ENCODE measurements at places on chromosomes 4 and X.

DNA sequence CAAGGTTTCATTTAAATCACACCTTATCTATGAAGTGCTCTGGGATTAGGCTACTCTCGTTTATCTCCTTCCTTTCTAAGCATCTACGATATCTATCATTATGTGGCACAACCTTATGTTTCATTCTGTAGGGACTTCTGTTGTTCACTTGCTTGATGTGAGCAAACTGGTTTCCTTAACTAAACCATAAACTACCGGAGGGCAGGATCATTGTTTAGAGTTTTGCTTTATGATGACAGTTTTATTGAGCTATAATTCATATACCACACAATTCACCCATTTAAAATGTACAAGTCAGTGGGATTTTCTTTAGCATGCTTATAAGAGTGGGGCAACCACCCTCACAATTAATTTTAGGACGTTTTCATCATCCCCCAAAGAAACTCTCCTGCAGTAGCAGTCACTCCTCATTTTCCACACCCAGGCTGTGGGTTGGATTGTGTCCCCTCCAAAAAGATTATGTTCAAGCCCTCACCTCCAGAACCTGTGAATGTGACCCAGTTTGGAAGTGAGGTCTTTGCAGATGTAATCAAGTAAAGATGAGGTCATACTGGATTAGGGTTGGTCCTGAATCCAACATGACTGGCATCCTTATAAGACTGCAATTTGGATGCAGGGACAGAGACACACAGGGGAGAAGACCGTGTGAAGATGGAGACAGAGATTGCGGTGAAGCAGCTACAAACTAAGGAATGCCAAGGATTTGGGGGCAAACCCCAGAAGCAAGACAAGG lies 42.1 kb upstream of the SH3RF1 start:
- no peak for DNase-seq

DNA sequence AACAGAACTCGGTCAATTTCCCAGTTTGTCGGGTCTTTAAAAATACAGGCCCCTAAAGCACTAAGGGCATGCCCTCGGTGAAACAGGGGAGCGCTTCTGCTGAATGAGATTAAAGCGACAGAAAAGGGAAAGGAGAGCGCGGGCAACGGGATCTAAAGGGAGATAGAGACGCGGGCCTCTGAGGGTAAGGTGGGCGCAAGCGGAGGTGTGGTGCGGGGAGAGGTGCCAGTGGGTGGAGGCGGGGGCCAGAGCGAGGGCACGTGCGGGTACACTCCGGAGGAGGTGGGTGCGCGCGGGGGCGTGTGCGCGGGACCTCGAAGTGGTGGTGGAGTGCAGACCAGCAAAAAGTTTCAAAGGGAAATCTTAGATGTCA lies 787 bp upstream of the TET2 start:
- DNase-seq, result no peak

DNA sequence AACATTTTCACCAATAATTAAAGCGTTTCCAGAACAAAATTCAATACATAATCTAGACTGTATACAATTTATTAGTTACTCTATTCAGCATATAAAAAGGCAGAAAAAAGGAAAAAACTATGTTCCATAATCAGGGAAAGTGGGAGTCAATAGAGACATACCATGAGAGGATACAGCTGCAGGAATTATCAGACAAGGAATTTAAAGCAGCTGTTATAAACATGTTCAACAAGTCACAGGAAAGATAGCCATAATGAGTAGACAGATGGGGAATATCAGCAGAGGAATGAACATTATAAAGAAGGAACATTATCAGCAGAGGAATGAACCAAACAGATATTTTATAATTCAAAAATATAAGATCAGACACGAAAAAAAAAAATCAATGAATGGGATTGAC lies 500.6 kb upstream of the RPS6KA3 start:
- no peak for DNase-seq

DNA sequence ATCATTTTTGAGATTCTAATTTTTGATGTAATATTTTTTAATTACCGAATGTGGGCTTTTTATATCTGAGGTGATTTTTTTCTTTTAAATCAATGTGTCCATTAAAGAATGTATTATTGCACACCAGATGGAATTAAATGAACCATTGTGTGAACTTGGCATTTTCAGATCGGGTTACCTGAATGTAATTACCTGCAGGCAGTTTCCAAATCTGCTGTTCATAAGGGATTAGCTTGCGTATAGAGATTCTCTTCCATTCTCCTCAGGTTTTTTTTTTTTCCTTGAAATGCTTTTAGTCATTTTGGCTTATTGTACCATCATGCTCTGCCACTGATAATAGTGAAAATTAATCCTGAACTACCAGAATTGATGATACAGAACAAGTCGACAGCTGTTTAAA lies 511.5 kb upstream of the ATOH1 start:
- no peak for DNase-seq

- DNase-seq, result no peak
Measured at GRCh38 chrX:57918750-57919436, 8.6 kb upstream of the ZXDA start.
